ENCODE measurements at places on chromosomes 4 and X. TPM values are rescaled to one million over a fixed set of nuclear protein-coding genes. Genes with fewer than 3 reads are reported as not detected.

The SYN1 gene
- not detected for total RNA-seq

The SPCS3 gene
- 224 TPM for total RNA-seq

The SOX3 gene
- not detected for total RNA-seq

The STARD8 gene
- total RNA-seq = 7.4 TPM

The CAPN6 gene
- 6.1 TPM for total RNA-seq

The ADGRG2 gene
- total RNA-seq = 1.3 TPM

The ATP1B4 gene
- total RNA-seq = not detected

The NPY2R gene
- not detected for total RNA-seq

The SATL1 gene
- not detected for total RNA-seq

The MAGEB1 gene
- not detected for total RNA-seq

The RGN gene
- 2.3 TPM for total RNA-seq

- no peak for DNase-seq
Observed at GRCh38 chr4:175674219-175674618, 137.8 kb downstream of the GPM6A start.

DNA sequence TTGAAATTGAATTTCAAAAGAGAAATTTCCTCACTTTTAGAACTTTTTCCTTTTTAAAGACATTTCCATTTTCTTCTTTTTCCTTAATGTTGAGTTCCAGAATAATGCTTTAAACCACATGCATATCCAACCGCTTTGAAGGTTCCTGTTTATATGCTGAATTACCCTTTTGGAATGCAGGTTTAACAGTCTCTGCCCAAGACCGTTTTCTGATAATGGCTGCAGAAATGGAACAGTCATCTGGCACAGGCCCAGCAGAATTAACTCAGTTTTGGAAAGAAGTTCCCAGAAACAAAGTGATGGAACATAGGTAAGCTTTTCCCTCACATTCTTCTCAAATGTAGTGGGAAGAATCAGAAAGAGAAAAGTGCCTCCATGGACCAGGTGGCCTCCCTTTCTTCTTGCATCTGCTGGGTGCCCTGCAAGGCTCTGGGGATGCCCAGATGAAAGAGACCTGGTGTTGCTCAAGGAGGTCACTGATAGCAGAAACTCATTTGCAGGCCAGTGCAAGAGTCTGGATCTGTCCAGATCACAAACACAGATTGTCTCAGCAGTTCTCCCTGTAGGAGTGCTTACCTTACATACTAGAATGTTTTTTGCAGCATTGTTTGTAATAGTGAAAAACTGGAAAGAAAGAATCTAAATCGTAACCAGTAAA lies 42.9 kb downstream of the MOSPD2 start:
- DNase-seq = no peak

DNA sequence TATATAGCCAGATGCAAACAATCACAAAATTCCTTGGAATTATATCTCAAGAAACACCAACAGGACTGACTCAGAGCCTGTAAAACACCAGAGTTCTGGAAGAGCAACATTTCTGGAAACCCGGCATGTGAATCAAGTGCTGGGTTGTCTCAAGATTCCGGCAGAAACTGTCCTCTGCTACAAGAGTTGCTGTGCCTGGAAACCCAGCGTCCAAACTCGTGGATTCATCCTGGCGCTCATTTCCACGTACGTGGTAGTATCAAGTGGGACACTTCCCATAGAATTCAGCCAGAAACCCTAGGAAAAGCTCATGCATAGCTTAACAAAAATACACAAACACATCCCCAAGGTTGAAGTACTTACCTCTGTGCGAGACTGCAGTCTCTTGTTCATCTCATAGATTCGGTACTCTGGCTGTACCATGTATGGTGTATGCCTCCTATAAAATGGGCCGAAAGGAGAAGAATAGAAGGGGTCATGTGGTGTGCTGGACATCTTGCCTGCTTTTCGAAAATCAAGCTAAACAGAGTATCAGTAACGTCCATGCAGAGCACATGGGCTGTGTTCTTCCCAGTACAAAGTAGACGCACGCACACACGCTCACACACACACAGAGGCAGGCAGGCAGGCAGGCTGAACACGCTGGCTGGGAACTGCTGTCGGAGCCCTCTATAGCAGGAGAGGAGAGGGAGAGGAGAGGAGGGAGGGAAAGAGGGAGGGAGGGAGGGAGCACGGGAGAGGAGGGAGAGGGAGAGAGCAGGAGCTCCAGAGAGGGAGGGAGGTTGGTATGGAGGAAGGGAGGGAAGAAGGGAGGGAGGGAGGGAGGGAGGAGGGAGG lies at the start of gene LDB2:
Gene LDB2 (minus strand): TSS at position 655 of the 837 bp plus-strand sequence.
- DNase-seq = peak; percentile 94

- no peak for DNase-seq
Observed at GRCh38 chr4:56799161-56799759, 22.2 kb downstream of the SPINK2 start.

DNA sequence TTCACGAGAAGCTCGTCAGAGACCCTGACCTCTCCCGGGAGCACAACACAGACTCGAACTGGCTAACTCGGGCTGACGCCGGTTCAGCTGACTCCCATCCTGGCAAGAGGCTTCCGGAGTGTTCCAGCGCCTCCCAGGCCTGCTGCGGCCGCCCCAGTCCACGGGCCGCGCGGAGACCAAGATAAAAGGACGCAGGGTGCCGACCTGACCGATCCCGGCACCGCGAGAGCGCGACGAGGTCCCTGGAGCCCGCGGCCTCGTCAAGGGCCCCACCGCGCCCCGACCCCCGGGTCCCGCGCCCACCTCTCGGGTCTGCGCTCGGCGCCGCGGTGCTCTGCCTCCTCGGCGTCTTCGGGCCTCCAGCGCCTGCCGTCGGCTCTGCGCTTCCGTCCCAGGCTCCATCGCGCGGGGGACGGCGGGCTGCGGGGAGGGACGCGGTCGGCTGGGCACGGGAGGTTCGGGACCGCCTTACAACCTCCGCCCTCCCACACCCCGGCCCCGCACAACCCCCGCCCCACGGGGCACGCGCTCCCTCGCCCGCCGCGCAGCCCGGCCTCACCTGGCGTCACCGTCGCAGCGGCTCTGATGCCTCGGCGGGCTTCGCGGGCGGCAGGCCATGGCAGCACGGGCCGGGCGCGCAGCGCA lies 426 bp downstream of the SLBP start:
- peak; percentile 81 for DNase-seq

DNA sequence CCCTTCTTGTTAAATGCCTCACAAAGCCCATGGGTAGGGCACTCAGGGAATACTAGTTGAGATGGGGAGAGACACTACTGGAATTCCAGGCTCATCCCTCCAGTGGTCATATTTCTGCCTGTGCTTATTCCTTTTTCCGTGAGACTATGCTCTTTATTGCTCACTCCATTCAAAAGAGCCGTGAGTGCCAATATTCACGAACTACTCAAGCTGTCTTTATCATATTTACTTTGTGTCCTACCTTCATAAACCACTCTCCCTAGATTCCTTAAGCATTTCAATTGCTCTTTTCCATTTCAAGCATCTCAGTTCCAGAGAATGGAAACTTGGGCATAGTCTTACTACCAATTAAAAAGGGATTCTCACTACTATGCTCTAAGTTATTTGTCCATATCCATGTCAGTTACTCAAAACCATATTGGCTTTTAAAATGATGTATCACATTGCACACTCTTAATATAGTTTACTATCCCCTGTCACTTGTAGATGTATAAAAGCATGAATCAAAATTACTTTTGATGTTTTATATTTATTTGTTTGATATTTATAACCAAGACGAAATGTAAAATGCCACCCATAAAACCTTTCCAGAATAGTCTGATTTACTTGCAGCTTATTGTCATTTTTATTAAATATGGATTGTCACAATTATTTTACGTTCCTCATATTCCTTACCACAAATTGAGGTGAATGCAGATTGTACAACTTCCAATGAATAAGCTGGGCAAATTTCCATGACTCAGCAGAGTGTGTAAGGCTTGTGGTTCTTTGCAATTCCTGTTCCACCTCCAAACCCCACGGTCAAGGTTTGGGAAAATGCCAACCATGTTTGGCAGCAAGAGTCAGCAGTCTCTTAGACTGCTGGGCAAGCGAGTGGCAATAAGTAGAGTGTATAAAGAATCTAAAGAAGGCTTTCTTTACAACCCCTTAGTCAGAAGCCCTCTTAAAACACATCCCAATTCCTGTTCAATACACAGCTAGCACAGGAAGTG lies 24.4 kb downstream of the ENOX2 start:
- DNase-seq = peak; percentile 21

DNA sequence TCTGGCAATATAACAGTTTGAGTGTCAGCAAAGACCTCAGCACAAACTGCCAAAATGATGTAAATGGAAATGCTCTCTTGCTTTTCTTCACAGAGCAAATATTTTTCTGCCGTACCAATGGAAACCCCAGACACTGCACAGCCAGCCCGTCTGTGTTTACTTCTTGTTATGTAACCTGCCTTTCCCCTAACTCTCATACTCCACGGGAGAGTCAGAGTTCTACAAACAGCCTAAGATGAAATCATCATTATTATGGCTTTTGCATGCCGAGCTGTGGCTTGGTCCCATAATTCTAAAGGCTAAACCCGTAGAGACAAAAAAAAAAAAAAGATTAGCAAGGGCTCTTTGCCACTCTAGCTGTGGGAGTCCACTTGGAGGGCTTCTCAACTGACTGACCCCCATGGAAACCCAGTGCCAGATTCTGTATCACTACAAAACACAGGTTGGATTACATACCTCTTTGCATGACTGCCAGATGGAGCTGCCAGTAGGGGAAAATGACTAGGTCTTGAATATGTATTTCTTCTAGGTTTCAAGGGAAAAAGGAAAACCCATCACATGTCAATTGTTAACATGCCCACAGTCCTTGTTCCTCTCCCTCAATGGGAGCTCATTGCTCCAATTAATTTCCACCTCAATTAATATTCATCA lies 197.2 kb upstream of the CNKSR2 start:
- DNase-seq = no peak

DNA sequence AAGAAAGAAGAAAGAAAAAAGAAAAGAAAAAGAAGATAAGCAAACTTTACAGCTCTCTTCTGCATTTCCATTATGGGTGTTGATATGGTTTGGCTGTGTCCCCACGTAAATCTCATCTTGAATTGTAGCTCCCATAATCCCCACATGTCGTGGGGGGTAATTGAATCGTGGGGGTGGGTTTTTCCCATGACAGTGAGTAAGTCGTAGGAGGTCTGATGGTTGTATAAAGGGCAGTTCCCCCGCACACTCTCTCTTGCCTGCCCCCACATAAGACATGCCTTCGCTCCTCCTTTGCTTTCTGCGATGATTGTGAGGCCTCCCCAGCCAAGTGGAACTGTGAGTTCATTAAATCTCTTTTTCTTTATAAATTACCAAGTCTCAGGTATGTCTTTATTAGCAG lies 7.3 kb upstream of the RAB9A start:
- DNase-seq = no peak

- DNase-seq = no peak
Observed at GRCh38 chr4:172688534-172688933, 480.1 kb upstream of the GALNT7 start.

DNA sequence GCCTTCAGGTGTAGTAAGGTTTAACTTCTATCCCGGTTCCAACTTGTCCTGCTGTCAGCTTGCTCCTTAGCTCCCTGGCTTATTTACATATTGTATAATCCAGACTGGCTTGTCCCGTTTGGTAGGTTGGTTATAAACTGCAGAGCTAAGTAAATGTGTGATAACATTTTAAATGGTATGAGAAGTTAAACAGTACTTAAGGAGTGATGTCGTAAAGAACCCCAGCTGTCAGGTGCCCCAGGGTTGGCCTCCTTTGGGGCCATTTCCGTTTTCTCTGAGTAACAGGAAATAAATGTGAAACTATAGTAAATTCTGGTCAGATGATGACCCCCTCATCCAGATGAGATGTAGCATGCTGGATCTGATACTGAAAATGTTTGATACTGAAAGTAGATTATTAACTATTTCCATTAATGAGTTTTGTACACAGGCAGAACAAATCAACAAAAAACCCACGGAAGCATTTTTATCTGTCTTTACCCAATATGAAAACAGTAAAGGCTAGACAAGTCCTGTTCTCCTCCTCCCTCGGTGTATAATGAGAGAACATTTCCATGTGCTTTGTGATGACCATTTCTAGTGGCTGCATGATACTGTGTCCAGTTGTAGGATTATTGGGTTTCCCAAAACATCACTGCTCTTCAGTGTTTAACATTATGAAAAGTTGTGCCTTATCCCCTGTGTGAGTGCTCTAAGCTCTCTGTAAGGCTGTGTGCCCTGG lies 22.4 kb downstream of the GAB1 start:
- DNase-seq = peak; percentile 73

- peak; percentile 90 for DNase-seq
Observed at GRCh38 chr4:10173754-10174749, 57.5 kb upstream of the WDR1 start.

- no peak for DNase-seq
Observed at GRCh38 chr4:13704035-13704434, 76.5 kb upstream of the BOD1L1 start.

- DNase-seq = no peak
Observed at GRCh38 chrX:37803057-37803456, 23.2 kb downstream of the CYBB start.

GRCh38 chr4:13537011-13537831 lies 7.1 kb downstream of the NKX3-2 start:
- DNase-seq = peak; percentile 14

DNA sequence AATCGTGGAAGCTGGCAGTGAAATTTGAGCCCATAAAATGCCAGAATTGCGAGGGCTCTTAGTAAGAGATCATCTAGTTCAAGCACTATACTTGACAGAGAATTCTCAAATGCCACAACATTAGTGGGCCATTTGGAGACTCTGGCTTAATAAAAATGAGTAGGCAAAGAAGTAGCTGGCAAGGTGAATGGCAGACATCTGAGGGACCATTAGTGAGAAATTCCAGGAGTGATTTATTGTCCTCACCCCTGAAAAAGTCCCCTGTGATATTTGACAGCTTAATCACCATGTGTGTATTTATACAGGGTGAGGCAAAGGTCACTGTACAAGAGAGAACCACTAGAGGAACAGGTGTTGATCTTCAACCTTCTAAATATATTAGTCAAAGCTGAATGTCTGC lies 207.5 kb downstream of the CHRDL1 start:
- DNase-seq = no peak

GRCh38 chr4:157099506-157099905 lies 23.6 kb downstream of the GLRB start:
- DNase-seq = no peak

Measured in stomach (tissue), 19 donors.